ENCODE measurements at places on chromosomes 16 and 17. TPM values are rescaled to one million over a fixed set of nuclear protein-coding genes. Genes with fewer than 3 reads are reported as not detected.
A peak's percentile ranks its signal among the peaks of the same experiment; 100 is the strongest.

- no peak for DNase-seq
- no peaks in the 10 kb centered on the region for H3K36me3 ChIP-seq
- H3K27ac ChIP-seq, result no peak overlapping the region
Measured at GRCh38 chr17:9272501-9273200, 251.3 kb downstream of the NTN1 start.

DNA sequence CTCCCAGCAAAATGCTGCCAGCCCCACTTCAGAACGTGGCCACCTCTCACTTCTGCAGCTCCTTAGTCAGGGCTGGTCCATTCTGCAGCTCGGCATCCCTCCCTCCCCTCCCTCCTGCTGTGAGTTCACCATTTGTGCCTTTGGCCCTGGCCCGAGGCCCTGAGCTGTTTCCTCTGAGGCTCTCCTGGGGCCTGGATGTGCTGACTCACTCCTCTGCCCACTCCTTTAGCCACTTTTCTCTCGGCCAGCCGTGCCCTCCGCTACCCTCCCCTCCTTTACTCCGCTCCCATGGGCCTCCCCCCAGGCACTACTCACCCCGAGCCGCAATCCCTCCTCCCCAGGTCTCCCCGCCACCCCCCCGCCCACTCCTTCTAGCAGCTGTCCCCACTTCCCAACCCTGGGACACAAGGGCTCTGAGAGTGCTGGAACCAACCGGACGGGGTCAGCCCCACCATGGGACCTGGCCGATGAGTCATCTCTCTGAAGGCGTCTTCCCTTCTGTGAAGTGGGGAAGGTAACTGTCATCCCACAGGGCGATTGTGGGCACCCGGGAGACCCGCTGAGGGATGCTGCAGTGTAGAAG, 11.5 kb downstream of the KCNG4 start:
- peak overlapping the region; percentile 19 for H3K27ac ChIP-seq
- no peaks in the 10 kb centered on the region for H3K27me3 ChIP-seq
- DNase-seq, result peak; percentile 36
- peaks cover 7% of the 10 kb centered on the region for H3K4me1 ChIP-seq

- DNase-seq, result no peak
- no peak overlapping the region for H3K27ac ChIP-seq
- H3K4me1 ChIP-seq, result no peaks in the 10 kb centered on the region
- H3K36me3 ChIP-seq, result no peaks in the 10 kb centered on the region
Measured at GRCh38 chr16:7914748-7915147, 582.1 kb downstream of the RBFOX1 start.

GRCh38 chr17:50394711-50395110, 2.6 kb downstream of the LRRC59 start:
- H3K4me1 ChIP-seq, result no peaks in the 10 kb centered on the region
- H3K4me3 ChIP-seq, result no peak overlapping the region
- no peak overlapping the region for H3K27ac ChIP-seq
- no peak for DNase-seq

Gene SULT1A2
- total RNA-seq, result 0.35 TPM

- H3K4me1 ChIP-seq, result no peaks in the 10 kb centered on the region
- H3K27ac ChIP-seq, result no peak overlapping the region
- no peaks in the 10 kb centered on the region for H3K36me3 ChIP-seq
Measured at GRCh38 chr17:49123061-49123460, 9.5 kb upstream of the B4GALNT2 start.

Gene TNFRSF17
- not detected for total RNA-seq

Gene MPP2
- total RNA-seq, result 31.6 TPM

GRCh38 chr16:84585886-84586285, 32.0 kb downstream of the COTL1 start:
- no peaks in the 10 kb centered on the region for H3K27me3 ChIP-seq
- H3K27ac ChIP-seq, result no peak overlapping the region
- no peak overlapping the region for H3K4me3 ChIP-seq
- H3K4me1 ChIP-seq, result no peaks in the 10 kb centered on the region
- peaks cover 13% of the 10 kb centered on the region for H3K36me3 ChIP-seq

DNA sequence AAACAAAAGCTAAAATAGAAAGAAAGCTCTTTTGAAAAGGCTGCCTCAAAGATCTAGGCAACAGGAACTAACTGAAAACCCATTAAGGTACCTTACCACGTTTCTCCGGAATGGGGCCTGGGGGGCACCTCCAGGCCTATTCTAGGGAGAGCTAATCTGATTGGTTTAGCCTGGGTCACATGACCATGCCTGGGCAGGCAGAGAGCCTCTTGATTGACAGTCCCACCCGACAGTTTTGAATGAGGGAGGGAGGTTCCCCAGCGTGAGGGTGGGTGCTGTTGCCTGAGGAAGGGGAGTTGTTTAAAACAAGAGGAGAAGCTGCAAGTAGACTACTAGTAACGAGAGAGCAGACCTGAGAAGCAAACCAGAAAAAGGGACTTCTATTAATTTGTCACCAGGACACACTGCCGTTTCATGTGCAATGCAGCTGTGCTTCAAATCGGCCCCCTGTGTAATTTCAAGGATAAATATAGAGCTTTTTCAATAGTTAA, 143.4 kb upstream of the HS3ST2 start:
- H3K36me3 ChIP-seq, result no peaks in the 10 kb centered on the region
- peak; percentile 41 for DNase-seq
- H3K4me1 ChIP-seq, result peaks cover 6% of the 10 kb centered on the region
- no peak overlapping the region for H3K27ac ChIP-seq
- H3K4me3 ChIP-seq, result no peak overlapping the region

Gene HES7
- total RNA-seq, result 0.69 TPM

Gene HCRT
- total RNA-seq, result not detected

GRCh38 chr17:50148226-50149090, 2.0 kb downstream of the PPP1R9B start:
- peaks cover 12% of the 10 kb centered on the region for H3K27me3 ChIP-seq
- no peak overlapping the region for H3K27ac ChIP-seq
- no peak for DNase-seq

- H3K4me1 ChIP-seq, result no peaks in the 10 kb centered on the region
- H3K27ac ChIP-seq, result peak within 1 kb of the TSS; percentile 97
- H3K4me3 ChIP-seq, result peak within 1 kb of the TSS; percentile 80
- no peaks in the 10 kb centered on the region for H3K27me3 ChIP-seq
- 0 out of 2 replicates have a peak, but pooled peaks cover 3% of the 10 kb centered on the region for H3K36me3 ChIP-seq
Measured at GRCh38 chr17:39687546-39688474, at the start of gene PGAP3. Gene PGAP3 (minus strand): TSS chr17:39688057. CDS start chr17:39688014, 43 bp downstream.

- DNase-seq, result no peak
- no peak overlapping the region for H3K27ac ChIP-seq
- H3K27me3 ChIP-seq, result no peaks in the 10 kb centered on the region
- no peaks in the 10 kb centered on the region for H3K4me1 ChIP-seq
- H3K4me3 ChIP-seq, result no peak overlapping the region
- no peaks in the 10 kb centered on the region for H3K36me3 ChIP-seq
Measured at GRCh38 chr17:20302246-20302917, 165.0 kb downstream of the LGALS9B start.
